GM13977 (cell line): ENCODE measurements at places on chromosomes 13 and 19.

- DNase-seq = no peak
These were observed 250.7 kb downstream of the KCTD12 start for GRCh38 chr13:76635232-76636230.

DNA sequence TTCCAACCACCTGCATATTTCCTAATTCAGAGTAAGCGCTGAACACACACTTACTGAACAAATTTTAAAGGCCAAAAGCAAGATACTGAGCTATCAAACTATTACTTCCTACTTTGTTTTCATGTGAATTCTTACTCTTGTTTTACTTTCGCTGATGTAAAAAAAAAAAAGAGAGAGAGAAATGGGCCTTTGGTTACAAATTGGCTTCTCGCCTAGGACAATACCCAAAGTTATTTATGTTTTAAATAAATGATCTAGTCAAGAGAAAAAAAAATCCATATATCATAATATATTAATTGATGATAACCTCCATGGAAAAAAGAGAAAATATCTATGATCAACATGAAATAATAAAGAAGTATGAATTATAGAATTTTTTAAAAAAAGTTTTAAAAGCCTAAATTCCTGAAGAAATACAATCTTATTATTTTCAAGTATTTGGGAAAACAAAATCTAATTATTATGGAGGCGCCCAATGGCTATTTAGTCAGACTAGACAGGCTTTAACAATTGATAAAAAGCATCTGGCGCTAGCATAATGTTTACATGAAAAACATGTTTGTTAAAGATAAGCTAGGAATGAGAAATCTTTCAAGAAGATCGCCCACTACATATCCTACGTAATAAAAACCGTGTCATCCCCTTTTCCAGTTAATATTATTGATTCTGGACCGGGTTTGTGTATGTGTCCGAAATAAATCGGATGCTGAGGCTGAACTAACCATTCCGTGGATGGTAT lies 9.0 kb downstream of the COL4A1 start:
- DNase-seq = no peak

DNA sequence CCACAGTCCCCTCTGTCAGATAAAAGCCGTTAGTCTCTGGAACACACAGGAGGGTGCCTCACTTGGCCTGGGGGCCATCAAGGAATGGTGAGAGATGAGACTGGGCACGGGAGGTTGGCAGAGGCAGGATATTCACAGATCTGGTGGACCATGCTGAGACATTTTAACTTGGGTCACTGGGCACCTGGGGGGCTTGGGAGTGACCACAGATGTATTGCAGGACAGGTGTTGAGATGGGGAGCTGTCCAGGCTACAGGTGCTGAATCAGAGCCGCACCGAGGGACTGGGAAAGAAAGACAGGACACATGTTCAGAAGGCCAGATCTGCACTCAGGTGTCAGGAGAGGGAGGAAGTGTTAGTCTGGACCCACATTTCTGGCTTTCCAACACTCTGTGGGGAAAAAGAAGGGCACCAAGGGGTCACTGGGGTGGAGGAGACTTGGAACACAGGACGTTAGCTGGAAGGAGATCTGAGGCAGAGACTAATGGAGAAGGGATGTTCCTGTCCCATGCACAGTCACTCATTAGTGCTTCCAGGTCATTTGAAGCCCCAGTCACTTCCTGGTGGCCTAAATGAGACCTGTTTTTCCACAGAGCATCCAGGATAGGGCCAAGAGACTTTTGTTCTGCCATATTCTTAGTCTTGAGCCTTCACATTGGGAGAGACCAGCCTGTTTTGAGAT lies 56.1 kb downstream of the CHST8 start:
- DNase-seq = no peak

GRCh38 chr13:50927701-50928100 lies 18.1 kb downstream of the RNASEH2B start:
- no peak for DNase-seq

GRCh38 chr13:113260996-113261395 lies 36.0 kb upstream of the LAMP1 start:
- DNase-seq = no peak
